ENCODE measurements at places on chromosomes 5 and 9.

DNA sequence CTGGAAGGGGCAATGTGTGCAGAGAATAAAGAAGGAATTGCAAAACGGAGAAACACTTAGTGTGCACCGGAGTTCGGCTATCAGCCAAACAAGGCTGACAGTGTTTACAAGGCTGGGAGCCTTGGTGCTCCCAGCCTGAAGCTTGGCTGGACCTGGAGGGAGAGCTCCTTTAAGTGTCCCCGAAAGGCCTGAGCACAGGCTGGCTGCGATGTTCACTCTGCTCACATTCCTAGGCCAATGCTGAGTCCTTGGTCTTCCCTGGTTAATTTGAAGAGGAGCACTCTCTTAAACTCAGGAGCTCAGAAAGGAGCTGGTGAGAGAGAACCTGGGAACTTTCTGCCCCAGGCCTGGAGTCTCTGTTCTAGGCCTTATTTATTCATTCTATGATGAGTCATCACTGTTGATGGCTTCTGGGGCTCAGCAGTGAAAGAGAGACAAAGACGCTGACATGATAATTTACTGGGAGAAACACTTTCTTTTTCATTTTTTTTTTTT is 88.6 kb upstream of the MYO10 start:
- no peak for DNase-seq

GRCh38 chr5:132459983-132460838 is 30.4 kb downstream of the IRF1 start:
- no peak for DNase-seq

DNA sequence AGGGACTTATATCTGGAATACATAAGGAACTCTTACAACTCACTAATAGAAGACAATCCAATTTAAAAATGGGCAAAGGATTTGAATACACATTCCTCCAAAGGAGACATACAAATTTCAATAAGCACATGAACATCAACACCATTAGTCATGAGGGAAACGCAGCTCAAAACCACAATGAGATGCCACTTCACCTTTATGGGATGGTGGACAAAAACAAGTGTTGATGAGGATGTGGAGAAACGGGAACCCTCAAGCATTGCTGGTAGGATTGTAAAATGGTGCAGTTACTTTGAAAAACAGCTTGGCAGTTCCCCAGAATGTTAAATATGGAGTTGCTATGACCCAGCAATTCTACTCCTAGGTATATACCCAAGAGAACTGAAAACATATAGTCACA is 72.7 kb upstream of the IER5L start:
- DNase-seq = no peak

DNA sequence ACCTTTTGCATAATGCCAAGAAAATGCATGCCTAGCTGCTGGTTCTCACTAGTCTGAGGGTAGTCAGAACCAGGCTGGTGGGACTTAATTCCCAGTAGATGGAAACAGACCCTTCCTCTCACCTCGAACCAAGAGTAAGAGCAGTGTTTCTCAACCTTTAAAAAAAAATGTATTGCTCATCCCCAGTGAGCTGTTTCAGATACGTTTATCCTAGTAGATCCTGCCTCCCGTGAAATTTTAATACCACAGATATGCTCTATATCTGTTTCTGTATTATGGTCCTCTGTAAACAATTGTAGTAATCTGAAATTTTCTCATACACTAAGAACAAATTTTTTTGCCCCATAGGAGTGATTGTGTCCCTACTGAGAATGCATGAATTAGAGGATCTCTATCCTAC is 86.2 kb downstream of the TEK start:
- no peak for DNase-seq

- no peak for DNase-seq
Measured at GRCh38 chr5:96875791-96876291, 459 bp upstream of the ERAP2 start.

GRCh38 chr9:87714819-87715218 is 11.1 kb upstream of the CTSL start:
- no peak for DNase-seq

GRCh38 chr9:101440714-101441230 is 5.2 kb upstream of the ALDOB start:
- no peak for DNase-seq

DNA sequence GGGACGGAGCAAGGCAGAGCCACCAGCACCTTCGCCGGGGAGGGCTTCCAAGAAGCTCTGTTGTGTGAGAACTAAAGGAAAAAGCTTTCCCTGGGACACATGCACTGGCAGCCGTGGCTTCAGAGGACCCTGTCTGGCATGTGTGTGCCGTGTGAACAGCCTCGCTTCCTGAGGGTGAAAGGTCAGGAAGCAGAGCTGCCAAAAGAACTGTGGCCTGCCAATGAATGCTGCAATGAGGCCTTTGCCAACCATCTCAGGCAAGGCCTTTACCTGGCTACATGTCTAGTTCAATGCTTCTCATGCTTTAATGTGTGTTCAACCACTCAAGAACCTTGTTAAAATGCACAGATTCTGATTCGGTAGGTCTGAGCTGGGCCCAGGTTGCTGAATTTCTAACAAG is 53.5 kb downstream of the NIPSNAP3B start:
- DNase-seq = no peak

DNA sequence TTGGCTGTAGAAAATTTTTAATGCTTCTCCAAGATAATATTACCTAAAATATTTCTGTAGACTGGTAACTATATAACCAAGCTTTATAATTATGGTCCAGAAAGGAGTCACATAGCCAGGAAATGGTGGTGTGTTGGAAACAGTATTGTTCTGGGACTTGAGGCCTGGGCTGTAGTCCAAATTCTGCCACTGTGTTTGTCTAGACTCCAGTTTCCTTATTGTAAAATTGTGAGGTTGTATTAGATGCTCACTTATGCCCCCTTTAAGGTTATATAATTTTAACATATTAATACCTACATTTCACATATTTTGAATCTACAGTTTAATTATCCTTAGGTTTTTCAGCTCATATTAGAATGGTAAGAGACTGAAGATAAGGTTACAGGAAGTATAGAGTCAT is 42.4 kb downstream of the STX17 start:
- DNase-seq = no peak

- no peak for DNase-seq
Measured at GRCh38 chr9:16867576-16868311, 2.7 kb downstream of the BNC2 start.

GRCh38 chr5:30765227-30765626 is 428.3 kb upstream of the CDH6 start:
- DNase-seq = no peak

- DNase-seq = no peak
Measured at GRCh38 chr5:135425641-135426040, 21.5 kb downstream of the DCANP1 start.

- DNase-seq = no peak
Measured at GRCh38 chr9:6351737-6352136, 23.6 kb downstream of the TPD52L3 start.

- no peak for DNase-seq
Measured at GRCh38 chr9:84587153-84587552, 82.4 kb upstream of the NTRK2 start.

GRCh38 chr5:17196697-17197096 is 20.7 kb upstream of the BASP1 start:
- DNase-seq = no peak

DNA sequence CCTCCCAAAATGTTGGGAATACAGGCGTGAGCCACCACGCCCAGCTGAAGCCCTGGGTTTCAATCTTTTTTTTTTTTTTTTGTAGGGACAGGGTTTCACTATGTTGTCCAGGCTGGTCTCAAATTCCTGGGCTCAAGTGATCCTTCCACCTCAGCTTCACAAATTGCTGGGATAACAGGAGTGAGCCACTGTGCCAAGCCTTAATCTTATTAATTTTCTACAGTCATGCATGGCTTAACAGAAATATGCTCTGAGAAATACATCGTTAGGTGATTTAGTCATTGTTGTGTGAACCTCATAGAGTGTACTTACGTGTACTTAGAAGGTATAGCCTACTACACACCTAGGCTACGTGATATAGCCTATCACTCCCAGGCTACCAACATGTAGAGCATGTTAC is 31.0 kb downstream of the GLDC start:
- no peak for DNase-seq

GRCh38 chr9:98607787-98608186 is 100.9 kb downstream of the GABBR2 start:
- no peak for DNase-seq

GRCh38 chr5:160312960-160313727 is 780 bp upstream of the CCNJL start:
- DNase-seq = no peak

- peak; percentile 13 for DNase-seq
Measured at GRCh38 chr9:6413365-6414246, 607 bp downstream of the UHRF2 start.

- no peak for DNase-seq
Measured at GRCh38 chr5:63247651-63248050, 669.0 kb downstream of the LRRC70 start.

- no peak for DNase-seq
Measured at GRCh38 chr9:110278080-110278707, 21.9 kb upstream of the TXN start.

- DNase-seq = no peak
Measured at GRCh38 chr5:13866792-13867191, 77.7 kb downstream of the DNAH5 start.

GRCh38 chr5:40385544-40385943 is 294.2 kb upstream of the PTGER4 start:
- no peak for DNase-seq

- no peak for DNase-seq
Measured at GRCh38 chr5:5140479-5141338, 579 bp downstream of the ADAMTS16 start.

- no peak for DNase-seq
Measured at GRCh38 chr5:32642276-32643002, 57.1 kb downstream of the SUB1 start.

DNA sequence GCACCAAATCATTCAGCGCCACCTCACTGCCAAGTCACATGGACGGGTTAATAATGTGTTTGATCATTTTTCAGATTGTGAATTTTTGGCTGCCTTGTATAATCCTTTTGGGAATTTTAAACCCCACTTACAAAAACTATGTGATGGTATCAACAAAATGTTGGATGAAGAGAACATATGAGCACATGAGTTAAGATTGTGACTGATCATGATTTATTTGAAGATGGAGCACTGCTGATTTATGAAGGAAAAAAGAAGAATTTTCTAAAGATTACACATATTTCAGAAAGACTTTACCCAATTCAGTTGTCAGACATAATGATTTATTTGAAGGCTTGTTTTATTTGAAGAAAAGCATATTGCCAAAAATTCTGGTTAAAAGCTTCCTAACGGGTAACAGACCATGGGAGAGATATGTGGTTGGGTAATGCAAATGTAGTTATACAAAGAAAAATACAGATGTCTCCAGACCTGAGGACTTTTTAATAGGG is 37.4 kb downstream of the TNFAIP8 start:
- DNase-seq = no peak

- no peak for DNase-seq
Measured at GRCh38 chr5:168651648-168652047, 72.5 kb upstream of the PANK3 start.

- no peak for DNase-seq
Measured at GRCh38 chr5:113451797-113452196, 17.0 kb upstream of the TSSK1B start.

GRCh38 chr9:131627648-131628458 is 82.5 kb downstream of the PRRT1B start:
- no peak for DNase-seq

DNA sequence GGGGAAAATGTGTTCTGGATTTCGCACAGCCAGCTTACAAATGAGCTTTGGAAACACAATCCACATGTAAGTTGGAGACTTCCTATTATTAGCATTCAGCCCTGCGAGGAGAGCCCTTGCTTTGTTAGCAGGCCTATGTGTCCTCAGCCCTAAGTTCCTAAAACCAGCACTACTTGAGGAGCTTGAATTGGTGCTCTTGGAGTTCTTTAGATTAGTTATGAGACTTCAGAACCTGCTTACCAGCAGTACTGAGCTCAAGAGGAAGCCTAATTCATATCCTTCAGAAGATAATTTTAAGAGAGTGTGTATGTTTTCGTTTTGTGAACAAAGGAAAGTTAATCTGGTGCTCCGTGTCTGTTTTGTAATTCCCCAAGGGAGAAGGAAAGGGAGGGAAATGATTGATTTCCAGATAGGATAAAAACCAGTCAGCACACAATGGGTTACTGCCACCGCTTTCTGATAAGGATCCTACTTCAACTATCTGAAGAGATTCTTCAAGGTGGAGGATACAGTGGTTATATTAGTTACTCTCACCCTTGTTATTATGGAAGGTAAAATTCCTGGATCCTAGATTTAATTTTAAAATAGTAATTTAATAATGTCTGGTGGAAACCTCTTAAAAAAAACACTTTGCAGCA is 35.2 kb downstream of the PIK3R1 start:
- DNase-seq = no peak

DNA sequence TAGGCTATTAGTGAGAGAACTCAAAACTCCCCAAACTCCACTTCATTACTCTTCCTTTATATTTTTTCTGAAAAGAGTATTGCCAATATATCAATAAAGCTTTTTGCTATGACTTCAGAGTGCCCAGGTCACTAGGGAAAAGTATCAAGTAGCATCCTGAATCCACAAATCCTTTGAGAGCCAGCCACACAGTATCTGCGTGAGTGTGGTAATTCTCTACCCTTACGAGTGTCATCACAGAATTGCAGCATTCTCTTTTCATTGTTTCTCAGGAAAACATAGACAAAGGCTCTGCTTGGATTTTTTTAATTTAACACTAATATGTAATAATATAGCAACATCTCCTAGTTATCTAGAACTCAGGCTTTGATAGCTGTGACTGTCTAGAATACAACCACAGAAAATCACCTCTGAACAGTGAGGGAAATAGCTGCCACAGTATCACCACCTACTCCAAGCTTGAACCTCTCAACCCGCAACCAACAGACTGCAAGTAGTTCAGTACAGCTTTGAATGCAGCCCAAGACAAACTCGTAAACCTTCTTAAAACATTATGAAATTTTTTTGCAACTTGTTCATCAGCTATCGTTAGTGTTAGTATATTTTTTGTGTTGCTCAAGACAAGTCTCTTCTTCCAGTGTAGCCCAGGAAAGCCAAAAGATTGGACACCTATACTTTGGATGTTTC is 79.3 kb upstream of the CCDC152 start:
- DNase-seq = no peak

DNA sequence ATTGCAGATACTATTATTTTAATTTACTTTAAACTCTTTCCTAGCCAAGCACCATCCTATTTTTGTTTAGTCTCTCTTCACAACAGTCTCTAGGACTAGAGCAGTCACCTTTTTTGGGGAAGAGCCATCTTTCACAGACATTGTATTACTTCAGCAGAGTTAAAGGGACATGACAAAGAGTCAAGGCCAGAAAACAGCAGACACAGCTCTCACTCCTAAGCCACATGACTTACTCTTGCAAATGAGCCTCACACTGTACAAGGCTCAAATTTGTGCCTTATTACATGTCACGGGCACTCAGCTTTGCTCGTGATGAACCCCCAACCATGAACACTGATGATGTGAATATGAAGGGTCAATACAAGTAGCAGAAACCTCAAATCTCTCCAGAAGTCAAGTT is 104.3 kb downstream of the ZNF608 start:
- DNase-seq = no peak

GRCh38 chr5:95915999-95916686 is 45.5 kb downstream of the ELL2 start:
- DNase-seq = no peak

GRCh38 chr9:84701801-84702200 is 32.3 kb downstream of the NTRK2 start:
- no peak for DNase-seq
